ENCODE measurements at places on chromosomes 11 and 22.

DNA sequence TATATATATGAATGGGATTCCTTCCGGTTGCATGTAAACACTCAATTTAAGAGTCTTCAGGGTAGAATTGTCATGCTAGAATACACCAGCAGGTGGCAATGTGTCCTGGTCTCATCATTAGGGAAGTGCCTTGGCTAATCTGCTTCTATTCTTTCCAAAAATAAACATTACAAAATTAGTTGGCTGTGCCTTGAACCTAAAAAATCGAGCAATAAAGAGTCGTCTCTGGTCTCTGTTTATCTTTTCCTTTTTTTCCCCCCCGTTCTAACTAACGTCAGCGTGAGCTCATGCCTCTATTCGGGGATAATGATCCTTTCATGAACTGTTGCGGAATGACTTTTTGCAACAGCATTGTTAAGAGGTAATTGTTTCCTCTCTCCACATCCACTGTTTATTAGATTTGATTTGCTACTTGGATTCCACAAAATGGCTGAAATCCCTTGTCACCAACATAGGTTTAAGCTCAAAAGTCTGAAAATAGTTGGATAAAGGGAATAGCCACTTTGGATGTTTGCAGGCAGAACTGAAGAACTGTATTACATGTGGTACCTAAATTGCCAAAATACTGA, 1.2 kb upstream of the ARHGEF12 start:
- DNase-seq = no peak

DNA sequence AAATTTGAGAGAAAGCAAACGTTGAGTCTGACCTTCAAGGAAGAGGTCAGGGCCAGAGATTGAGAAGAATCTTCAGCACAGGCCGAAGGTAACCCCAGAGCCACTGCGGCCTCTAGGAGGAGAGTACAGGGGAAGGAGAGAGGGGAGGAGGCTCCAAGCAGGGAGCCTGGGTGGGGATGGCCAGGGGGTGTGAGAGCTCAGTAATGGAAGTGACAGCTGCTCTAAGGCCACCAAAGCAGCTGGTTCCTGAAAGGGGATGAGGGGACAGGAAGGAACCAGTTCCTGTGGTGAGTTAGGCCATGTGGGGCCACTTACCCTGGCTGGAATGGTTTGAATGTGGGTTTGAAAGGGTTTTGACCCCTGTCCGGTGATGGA, 46.1 kb downstream of the PISD start:
- DNase-seq = no peak

DNA sequence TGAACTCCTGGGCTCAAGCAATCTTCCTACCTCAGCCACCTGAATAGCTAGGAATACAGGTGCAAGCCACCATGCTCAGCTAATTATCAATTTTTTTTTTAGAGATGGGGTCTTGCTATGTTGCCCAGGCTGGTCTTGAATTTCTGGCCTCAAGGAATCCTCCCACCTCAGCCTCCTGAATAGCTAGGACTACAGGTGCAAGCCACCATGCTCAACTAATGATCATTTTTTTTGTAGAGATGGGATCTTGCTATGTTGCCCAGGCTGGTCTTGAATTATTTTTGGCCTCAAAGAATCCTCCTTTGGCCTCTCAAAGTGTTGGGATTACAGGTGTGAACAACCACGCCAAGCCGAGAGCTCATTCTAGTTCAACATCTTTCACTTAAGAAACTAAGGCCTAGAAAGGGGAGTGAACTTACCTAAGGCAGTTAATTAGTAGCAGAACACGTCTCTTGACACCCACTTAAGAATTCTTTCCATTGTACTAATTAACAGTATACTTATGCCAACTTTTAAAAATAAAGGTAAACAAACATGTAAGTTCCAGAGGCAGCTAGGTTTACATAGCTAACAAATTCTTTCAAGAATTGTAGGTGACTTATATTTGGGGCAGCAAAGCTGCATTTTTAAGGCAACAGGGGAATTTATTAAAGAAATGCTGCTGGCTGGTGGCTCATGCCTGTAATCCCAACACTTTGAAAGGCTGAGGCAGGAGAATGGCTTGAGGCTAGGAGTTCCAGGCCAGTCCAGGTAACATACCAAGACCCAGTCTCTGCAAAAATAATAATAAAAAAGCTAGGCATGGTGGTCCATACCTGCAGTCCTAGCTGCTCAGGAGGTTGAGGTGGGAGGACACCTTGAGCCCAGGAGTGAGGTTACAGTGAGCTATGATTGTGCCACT, 9.6 kb downstream of the ZBED5 start:
- no peak for DNase-seq

- DNase-seq = no peak
Measured at GRCh38 chr11:67698247-67698646, 23.8 kb upstream of the ALDH3B2 start.

GRCh38 chr22:36383110-36383581, 4.6 kb downstream of the MYH9 start:
- DNase-seq = peak; percentile 56

GRCh38 chr11:18050848-18051247, 4.8 kb upstream of the TPH1 start:
- no peak for DNase-seq

DNA sequence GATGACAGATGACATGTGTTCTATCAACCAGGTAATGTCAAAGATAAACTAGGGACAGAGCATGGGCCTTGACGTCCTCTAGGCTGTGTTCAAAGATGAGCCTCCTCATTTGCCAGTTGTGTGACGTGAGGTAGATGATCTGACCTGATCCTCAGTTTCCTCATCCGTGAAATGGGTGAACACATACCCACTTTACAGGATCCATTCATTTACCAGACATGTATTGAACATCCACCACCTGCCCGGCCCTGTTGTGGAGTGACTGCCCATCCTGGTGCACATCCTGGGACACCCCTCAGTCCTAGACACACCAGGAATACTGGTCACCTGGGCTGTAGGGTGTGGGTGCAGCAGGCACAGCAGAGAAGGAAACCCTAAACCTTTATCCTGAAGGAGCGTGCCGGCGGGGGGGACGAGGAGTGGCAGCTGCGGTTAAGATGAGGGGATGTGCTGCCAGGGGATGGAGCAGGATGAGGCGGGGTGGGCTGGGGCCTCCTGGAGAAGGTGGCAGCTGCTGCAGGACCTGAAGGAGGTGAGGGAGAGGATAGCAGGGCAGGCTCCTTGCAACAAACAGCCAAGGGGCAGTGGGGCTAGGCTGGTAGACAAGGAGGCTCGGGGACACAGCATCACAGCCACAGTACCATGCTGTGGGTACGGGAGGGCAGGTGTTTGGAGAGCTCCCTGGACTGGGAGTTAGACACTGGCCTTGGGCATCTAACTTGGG, 8.4 kb downstream of the CLDN5 start:
- DNase-seq = no peak

GRCh38 chr11:2702771-2703362, 3.1 kb upstream of the KCNQ1OT1 start:
- DNase-seq = no peak

DNA sequence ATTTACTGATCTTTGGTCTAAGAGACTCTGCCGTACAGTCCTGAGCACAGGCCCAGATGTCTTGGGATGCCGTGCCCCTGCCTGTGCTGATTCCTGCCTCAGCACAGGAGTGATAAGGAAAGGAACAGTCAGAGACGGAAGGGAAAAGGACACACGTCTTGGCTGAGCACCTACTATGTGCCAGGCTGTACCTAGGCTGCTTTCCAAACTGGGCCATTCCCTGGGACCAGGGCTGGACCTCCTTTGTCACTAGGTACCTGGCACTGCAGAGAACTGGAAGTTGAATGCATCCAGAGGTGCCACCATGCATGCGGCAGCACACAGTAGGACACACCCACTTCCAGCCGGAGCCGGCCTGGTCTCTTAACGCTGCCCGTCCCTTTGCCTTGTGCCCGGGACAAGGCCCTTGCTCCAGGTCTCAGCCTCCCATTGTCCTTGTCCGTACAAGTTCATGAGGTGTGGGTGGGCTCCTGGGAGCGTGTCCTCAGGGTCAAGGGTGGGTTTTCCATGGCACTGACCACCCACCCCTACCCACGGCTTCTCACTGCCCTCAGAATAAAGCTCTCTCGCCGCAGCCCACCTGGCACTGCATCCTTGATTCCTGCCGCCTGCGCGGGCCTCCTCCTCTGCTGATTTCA, 1.1 kb upstream of the SSTR3 start:
- DNase-seq = no peak

- no peak for DNase-seq
Measured at GRCh38 chr11:68948496-68948895, 32.3 kb downstream of the MRGPRD start.

- no peak for DNase-seq
Measured at GRCh38 chr11:110829873-110830272, 117.6 kb upstream of the ARHGAP20 start.

GRCh38 chr22:47232197-47232596, 469.7 kb downstream of the TBC1D22A start:
- no peak for DNase-seq

Data from activated CD4-positive, alpha-beta T cell treated with anti-CD3 and anti-CD28 coated beads, Interleukin-2, amount 50 U/mL, for 24 hours (primary cell).